ENCODE measurements at places on chromosomes 7 and 10. TPM values are rescaled to one million over a fixed set of nuclear protein-coding genes. Genes with fewer than 3 reads are reported as not detected.

Gene GHRHR
- total RNA-seq, result not detected

DNA sequence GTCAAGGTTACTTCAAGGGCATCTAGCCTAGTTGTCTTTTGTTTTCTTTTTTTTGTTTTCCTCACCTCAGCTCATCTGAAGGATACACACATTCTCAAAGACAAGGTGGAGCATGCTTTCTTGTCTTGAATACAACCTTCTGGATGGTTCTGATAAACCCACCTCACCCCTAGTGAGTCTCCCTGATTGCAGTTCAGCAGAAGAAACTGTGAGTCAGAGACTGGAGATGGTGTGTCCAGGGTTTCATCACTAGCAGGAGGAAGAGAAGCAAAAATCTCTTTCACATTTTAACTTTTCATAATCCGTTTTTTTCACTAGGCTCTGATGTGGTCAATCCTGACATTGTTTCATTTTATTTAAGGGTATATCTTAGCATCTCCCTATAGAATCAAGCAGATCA is 143.0 kb upstream of the NRBF2 start:
- no peaks in the 10 kb centered on the region for H3K4me1 ChIP-seq
- H3K4me3 ChIP-seq, result no peak overlapping the region
- H3K36me3 ChIP-seq, result no peaks in the 10 kb centered on the region
- DNase-seq, result no peak
- H3K27me3 ChIP-seq, result no peaks in the 10 kb centered on the region

Gene CCDC146
- total RNA-seq, result 44.6 TPM

GRCh38 chr7:142349670-142350405 is 92.0 kb upstream of the PRSS58 start:
- H3K4me1 ChIP-seq, result no peaks in the 10 kb centered on the region
- H3K27me3 ChIP-seq, result no peaks in the 10 kb centered on the region

Gene OR6B1
- not detected for total RNA-seq

DNA sequence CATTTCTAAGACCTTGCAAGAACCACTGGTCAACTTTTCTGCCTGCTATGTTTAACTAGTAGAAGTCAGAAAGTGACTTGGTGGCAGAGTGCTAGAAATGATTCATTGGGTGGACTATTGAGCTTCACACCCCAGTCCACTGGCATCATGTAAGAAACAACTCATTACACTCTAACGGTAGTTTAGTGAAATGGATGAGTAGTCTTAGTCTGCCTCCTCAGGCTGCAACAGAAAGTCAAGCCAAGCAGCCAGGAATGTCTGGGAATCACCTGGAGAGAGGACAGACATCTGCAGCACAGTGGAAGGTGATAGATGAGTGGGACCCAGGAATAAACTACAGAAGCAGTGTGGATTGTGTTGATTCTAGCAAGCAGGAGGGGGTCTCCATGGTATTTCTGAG is 125.4 kb downstream of the AUTS2 start:
- no peaks in the 10 kb centered on the region for H3K36me3 ChIP-seq
- no peak overlapping the region for H3K4me3 ChIP-seq
- no peaks in the 10 kb centered on the region for H3K27me3 ChIP-seq
- no peak for DNase-seq
- peaks cover 9% of the 10 kb centered on the region for H3K4me1 ChIP-seq
- H3K27ac ChIP-seq, result no peak overlapping the region

DNA sequence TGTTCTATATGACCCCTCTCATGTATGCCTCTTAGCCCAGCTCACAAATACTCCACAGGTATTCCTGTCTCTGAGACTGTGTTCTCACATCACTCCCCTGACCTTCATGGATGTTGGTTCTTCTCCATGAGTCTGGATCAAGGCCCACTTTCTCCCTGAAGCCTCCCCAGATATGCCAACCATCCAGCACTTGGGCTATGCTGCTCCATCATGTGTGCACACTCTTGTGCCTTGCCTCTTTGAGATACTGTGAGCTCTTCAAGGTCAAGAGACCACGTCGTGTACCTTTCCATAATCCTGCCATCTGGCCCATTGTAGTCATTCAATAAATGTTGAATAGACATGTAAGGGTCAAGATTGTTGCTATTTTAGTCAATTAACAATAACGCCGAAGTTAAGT is 30.1 kb upstream of the TM9SF3 start:
- H3K4me1 ChIP-seq, result peaks cover 28% of the 10 kb centered on the region
- no peaks in the 10 kb centered on the region for H3K27me3 ChIP-seq

Gene OR9A2
- total RNA-seq, result 0.22 TPM

DNA sequence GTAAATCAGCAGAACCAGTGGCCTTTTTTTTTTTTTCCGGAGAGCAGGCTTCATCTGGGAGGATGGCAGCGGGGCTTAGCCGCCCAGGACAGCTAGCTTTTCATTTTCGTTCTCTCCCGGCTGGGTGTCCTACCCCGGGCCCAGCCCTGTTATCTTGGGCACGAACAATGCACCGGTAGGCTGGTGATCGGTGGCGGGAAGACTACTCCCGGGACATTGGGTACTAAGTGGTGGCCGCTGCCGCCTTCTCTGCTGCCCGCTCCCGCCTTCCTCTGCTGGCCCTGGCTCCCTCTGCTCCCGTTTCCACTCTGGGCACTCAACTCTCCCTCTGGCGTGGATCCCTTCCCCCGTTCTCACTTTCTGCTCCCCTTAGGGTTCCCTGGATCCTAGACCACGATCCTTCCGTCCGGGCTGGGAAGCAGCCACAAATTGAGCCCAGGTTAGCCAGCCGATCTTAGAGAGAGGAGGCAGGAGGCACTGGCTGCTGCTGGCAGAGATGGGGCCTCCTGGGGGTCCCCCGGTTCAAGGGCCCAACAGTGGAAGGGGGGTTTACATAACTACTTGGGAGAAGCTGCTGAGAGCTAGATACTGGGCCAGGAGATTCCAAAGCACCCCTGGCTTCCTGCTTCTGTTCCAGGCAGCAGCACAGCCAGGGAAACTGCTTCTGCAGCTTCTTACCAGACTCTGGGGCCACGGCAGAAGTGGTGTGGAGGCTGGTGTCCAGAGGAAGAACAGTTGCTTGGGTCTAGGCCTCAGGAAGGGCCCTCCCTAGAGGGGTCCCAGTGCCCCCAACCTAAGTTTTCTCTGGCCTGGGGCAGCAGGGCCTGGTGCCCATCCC is 1.8 kb downstream of the TLX1 start:
- H3K36me3 ChIP-seq, result no peaks in the 10 kb centered on the region
- DNase-seq, result no peak
- H3K27me3 ChIP-seq, result no peaks in the 10 kb centered on the region
- no peak overlapping the region for H3K4me3 ChIP-seq
- H3K27ac ChIP-seq, result no peak overlapping the region

GRCh38 chr10:83926606-83927005 is 212.7 kb upstream of the GHITM start:
- H3K4me3 ChIP-seq, result no peak overlapping the region
- no peaks in the 10 kb centered on the region for H3K4me1 ChIP-seq
- no peak for DNase-seq
- no peaks in the 10 kb centered on the region for H3K36me3 ChIP-seq
- H3K27me3 ChIP-seq, result no peaks in the 10 kb centered on the region

- no peaks in the 10 kb centered on the region for H3K36me3 ChIP-seq
- no peaks in the 10 kb centered on the region for H3K27me3 ChIP-seq
- DNase-seq, result no peak
- no peaks in the 10 kb centered on the region for H3K4me1 ChIP-seq
- H3K4me3 ChIP-seq, result no peak overlapping the region
- H3K27ac ChIP-seq, result no peak overlapping the region
These were observed 182.6 kb upstream of the FEZF1 start for GRCh38 chr7:122487131-122487530.

- H3K4me3 ChIP-seq, result no peak overlapping the region
- no peak for DNase-seq
- H3K27ac ChIP-seq, result no peak overlapping the region
- no peaks in the 10 kb centered on the region for H3K27me3 ChIP-seq
These were observed 86.9 kb upstream of the MKI67 start for GRCh38 chr10:128213156-128213555.

GRCh38 chr7:41010418-41010817 is 692.5 kb downstream of the INHBA start:
- peaks cover 1% of the 10 kb centered on the region for H3K4me1 ChIP-seq
- no peaks in the 10 kb centered on the region for H3K27me3 ChIP-seq
- H3K4me3 ChIP-seq, result no peak overlapping the region
- no peaks in the 10 kb centered on the region for H3K36me3 ChIP-seq

Gene LHPP
- total RNA-seq, result 11.4 TPM

DNA sequence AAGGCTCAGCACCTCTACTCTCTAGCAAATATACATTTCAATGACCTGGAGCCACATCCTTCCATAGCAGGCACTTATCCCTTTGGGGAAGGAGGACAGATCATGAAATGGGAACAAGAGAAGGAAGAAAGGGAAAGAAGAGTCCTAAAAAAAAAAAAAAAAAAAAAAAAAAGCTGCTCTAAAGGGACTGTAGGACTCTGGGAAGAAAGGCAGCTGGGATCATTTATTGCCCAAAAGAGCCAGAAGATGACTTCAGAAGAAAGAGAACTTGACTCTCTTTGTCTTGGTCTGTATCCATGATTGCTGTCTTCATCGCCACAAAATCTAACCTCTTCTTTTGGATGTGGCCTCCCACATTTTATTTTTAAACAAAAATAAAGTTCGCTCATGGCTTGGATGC is 203.6 kb upstream of the CELF2 start:
- H3K27ac ChIP-seq, result no peak overlapping the region
- no peak overlapping the region for H3K4me3 ChIP-seq
- H3K4me1 ChIP-seq, result peaks cover 5% of the 10 kb centered on the region
- H3K27me3 ChIP-seq, result no peaks in the 10 kb centered on the region
- H3K36me3 ChIP-seq, result no peaks in the 10 kb centered on the region
